Frontal cortex (tissue), 4 donors: ENCODE measurements at places on chromosomes 3 and 15.

DNA sequence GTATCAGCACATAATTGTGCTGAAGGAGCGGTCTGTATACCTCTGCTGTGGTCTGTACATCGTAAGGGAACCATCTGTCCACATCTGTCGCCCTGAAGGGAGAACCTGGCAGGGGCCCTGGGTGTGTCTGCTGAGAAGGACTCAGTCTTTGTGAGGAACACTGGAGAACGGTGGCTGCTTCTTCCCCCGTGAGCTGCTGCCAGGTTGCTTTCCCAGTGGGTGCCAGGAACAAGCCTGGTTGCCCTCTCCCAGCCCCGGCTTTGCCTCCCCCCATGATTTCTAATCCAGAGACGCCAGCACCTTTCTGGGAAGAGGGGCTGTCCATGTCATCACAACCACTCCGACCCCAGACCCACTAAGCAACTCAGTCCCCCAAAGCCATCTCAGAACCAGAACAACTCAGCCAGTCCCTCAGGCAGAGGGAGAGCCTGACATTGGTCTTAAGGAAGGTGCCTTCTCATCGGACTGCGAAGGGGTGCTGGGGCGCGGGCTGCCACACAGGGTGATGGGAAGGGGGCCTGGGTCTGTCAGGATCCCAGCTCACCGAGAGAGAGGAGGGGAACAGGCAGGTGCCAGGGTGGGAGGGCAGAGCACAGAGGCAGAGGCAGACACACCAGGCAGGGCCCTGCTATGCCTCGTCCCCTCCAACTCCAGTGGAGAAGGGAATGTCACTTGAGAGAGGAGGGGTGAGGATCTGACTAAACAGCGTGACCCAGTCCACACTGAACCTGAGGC, 8.5 kb downstream of the TNK2 start:
- DNase-seq, result peak; percentile 7

GRCh38 chr3:77065750-77066149, 25.9 kb downstream of the ROBO2 start:
- DNase-seq, result no peak

DNA sequence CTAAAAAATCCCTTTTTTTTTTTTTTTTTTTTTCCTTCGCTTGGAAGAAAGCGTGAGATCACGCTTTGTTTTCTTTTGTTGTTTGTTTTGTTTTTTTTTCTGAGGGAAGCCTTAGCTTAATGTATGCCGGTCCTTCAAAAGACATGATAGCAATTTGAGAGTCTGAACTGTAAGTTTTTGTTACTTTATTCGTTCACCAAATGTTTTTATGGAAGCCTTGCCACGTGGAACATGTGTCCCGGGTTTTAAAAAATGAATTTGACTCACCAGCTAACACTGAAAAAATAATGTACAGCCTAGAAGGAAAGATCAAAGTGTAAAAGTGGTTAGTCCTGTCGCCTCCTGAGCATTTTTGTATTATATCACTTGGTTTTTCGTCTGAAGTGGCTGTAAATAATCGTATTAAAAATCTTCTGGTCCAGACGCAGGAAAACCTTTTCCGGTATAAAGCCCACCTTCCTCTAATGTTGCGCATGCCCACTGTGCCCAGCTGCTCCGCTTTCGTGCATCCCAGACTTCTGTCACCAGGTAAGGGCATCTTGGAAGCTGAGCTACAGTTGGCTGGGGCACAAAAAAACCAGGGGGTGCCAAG, 795 bp upstream of the MYNN start:
- peak; percentile 25 for DNase-seq

DNA sequence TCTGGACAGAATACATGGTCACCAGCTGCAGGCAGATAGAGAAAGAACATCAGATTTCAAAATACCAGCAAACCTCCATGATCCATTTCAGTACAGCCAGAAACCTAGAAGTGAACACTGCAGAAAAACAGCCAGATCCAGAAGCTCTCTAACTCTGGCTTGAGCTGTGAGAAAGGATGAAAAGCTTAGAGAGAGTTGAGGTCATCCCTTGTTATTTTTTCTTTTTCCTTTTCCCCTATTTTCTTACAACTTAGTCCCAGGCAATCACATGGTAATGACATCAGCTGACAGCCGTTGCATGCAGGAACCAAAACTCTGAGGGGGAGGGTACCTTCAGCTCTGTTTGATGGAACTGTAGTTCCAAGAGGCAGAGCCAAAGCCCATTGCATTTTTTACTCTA, 113.2 kb downstream of the TCF12 start:
- no peak for DNase-seq

DNA sequence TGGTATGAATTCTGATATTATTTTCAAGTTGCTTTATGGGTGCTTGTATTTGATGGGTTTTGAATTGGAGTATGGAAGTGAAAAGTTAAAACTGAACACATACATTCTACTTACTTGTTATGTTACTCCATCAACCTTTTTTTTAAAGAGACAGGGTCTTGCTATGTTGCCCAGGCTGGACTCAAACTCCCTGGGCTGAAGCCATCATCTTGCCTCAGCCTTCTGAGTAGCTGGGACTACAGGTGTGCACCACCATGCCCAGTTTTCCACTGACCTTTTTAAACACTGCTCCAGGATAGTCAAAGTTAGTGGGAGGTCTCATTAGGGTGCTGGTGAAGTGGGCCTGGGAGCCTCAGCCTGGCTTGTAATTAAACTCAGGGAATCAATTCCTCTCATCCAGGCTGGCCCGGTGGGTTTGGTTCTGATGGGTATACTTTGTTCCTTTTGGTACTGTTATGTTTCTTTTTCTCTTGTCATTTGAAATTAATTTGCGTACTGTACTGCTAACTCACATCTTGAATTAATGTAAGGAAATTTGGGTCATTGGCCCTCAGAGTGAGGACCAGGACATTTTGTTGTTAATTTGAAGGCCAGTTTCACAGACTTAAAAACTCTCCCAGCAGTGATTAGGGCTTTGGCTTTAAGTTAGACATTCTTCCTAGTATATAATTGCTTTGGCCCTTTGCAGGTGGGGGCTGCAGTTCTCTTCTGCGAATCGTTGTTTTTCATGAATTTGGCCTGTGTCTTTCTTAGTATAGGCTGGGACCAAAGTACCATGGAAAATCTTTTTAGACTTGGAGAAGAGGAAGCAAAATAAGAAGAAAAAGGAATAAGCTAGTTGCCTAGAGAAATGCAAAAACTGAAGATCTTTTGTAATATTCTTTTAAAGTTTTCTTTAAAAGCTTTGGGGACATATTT, 66.9 kb downstream of the FNDC3B start:
- DNase-seq, result no peak

GRCh38 chr3:94965867-94966475, 903.1 kb downstream of the NSUN3 start:
- no peak for DNase-seq

DNA sequence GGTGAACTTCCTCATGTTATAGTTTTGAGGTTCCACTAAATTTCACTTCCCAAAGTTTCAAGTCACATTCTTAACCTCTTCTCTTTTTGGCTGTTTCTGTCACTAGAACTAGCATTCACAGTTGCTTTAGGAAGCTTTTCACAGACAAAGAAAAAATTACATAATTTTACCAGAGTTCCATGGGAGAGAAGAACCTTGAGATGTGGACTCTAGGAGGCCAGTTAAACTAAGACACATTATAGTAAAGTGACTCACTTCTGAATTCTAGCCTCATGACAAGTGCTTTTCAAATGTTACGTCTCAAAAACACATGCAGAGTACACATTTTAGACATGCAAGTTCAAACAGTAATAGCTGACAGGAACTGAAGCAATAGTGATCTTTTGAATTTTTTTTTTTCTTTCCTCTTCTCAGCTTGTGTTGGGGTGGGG, 39.9 kb upstream of the LRTM1 start:
- DNase-seq, result no peak

DNA sequence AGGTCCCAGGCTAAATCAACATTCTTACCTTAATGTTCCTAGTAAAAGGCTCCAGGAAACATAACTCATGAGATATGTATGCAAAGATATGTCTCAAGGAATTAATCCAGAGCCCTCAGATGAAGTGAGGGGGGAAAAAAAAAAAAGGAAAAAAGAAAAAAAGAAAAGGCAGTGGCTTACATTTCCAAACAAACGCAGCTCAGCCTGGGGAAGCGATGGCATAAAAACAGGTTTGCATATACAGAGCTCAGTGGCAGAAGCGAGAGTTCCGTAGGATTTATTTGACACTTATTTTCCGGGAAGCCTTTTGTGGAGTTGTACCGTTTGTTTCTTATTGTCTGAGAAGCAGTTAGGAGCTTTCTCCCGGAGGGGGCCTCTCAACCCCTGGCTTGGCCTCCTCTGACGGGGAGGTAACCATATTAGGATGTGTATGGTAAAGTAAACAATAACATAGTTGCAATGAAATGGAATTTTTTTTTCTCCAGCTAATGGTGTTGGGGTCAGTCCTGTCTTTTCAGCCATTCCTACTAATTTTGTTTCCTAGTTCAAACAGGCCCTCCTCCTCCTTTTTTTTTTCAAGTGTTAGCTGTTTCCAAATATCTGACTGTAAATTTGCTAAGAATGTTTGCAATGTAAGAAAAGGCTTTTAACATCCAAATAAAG, 338.6 kb downstream of the FOXP1 start:
- DNase-seq, result no peak

- no peak for DNase-seq
These were observed 425 bp upstream of the FYTTD1 start for GRCh38 chr3:197749315-197749600.

DNA sequence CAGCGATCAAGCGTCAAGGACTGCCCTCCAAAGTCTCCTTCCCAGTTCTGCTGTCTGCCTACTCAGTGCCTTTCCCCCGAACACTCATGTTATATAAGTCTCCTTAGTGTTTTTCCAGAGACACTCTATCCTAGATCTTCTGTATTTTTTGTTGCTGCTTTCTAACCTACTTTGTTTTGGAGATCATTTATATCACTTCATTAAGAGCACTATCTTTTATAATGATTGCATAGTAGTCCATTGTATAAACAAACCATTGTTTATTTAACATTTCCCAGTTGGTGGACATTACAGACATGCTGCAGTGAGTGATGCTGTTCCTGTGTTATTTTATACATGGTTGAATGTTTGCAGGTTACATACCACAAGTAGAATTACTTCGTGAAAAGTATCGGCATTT, 47.1 kb downstream of the SLC25A26 start:
- DNase-seq, result no peak

DNA sequence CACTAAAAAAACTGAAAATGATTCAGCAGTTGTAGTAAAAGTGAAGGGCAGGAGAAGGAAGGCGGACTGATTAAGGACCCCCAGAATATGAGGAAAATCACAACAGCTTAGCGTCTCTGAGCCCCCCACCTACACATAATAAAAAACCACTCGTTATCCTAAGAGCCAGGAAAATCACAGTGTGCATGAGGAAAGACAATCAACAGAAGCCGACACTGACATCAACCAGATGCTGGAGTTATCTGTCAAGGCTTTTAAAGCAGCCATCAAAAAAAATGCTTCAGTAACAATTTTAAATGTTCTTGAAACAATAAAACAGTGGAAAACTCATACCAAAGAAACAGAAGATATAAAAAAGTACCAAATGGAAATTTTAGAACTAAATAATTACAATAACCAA, 9.7 kb upstream of the CXCR6 start:
- DNase-seq, result no peak

DNA sequence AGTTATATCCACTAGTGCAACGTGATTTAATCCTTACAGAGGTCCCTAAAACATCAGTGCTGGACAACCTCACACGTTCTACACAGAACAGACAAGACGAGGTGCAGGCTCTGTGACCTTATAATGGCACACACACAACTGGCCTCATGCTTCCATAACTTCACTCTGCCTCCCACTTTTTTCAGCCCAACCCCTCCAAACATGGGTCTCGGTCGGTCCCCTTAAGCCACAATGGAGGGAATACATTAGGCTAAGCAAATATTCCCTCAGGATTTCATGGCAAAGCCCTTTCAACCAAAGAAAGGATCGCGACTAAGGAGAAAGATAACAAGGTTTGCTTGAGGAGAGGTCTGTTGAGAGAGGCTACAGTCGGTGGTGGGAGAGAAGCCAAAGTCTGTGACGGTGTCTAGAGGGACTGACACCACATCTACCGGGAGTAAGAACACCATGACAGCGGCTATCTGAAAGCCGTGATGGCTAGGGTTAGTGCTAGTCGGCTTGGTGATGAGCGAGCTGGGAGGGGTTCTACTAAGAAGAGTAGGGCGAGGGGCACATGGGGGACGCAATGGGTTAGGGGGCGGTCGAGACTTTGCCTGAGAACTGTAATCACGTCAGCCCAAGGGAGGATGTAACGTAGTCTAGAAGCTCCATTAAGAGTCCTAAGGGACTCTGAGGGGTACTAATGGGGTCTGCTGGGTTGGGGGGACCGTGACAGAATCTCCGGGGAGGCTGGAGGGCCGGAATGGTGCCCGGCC, 1.0 kb downstream of the MYO9A start:
- DNase-seq, result peak; percentile 24

GRCh38 chr3:128784232-128784631, 58.2 kb downstream of the RAB7A start:
- DNase-seq, result no peak

GRCh38 chr3:72760225-72760624, 88.0 kb downstream of the SHQ1 start:
- DNase-seq, result no peak

GRCh38 chr15:70264014-70264582, 166.4 kb upstream of the TLE3 start:
- no peak for DNase-seq

DNA sequence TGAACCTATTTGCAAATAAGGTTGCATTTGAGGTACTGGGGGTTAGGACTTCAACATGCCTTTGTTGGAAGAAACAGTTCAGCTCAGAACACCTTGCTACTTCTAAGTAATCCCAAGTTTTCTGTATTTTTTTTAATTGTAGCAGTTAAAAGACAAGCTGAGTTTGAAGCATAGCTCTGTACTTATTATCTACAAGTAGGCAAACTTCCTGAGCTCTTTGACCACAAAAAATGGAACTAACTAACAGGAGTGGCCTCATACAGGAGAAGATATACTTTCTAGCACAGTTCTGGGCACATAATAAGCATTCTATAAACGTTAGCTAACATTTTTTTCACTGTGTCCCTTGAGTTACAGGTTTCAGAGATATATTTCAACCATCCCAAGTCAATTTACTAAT, 159.2 kb downstream of the CHST2 start:
- no peak for DNase-seq

- DNase-seq, result no peak
These were observed 36.0 kb downstream of the PDIA5 start for GRCh38 chr3:123102826-123103225.

GRCh38 chr3:183006396-183007002, 26.2 kb upstream of the DCUN1D1 start:
- DNase-seq, result no peak

DNA sequence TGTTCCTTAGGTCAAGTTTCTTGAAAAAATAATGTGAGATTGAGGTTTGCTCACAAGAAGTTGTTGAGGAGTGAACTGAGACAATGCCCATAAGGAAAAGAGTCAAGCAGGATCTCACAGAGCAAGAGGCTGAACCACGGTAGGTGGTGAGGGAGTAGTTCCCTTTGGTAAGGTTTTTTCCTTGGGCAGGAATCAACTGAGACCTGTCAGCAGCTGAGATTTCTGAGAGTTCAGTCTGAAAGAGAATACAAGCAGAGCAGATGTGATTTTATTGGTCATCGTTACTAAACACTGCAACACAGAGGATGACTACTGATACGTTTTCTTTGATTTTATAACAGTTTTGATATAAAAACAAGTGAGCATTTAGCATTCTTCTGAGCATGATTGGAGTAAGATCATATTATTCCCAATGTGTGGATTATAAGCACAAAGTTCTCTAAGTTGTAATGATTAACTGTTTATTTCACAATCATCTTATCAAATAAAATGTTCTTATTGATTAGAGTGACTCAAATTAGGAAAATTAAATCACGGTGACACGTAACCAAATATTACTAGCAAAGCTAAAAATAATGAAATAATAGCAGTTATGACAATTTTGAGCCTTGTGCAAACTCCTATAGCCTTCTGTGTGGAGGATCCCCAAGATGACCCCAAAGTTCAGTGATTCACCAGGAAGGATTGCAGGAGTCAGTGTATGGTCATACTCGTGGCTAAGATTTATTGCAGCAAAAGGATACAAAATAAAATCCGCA, 346.2 kb upstream of the ZNF717 start:
- no peak for DNase-seq
